ENCODE measurements at places on chromosomes 11 and 22.

GRCh38 chr11:76910620-76911414 is 50.1 kb downstream of the ACER3 start:
- peak; percentile 37 for DNase-seq

GRCh38 chr11:39772525-39773137 is 1686.8 kb downstream of the LRRC4C start:
- no peak for DNase-seq

GRCh38 chr22:44702479-44703198 is 635 bp downstream of the PRR5 start:
- peak; percentile 39 for DNase-seq

GRCh38 chr11:535210-535518 is 212 bp downstream of the HRAS start:
- DNase-seq, result no peak

GRCh38 chr11:38446336-38446735 is 1848.3 kb upstream of the RAG2 start:
- DNase-seq, result no peak

GRCh38 chr11:62602141-62603071 is 741 bp upstream of the MTA2 start:
- peak; percentile 60 for DNase-seq

DNA sequence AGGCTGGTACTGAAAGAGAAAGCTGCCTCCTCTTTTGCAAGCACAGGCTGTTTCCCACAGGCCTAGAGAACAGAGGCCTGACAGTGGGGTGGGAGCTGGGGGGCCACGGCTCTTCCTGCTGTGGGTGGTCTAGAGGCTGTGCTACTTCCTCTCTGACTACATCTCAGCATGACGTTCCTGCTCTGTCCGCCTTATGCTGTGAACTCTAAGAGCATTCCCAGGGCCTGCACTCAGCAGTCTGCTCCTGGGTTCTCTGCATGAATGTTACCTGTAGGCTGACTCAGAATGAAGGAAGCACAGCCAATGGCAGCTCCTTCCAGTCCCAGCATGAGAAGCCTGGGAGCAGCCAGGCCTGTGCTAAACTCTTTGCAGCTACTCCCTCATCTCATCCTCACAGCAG is 534.3 kb downstream of the NTM start:
- DNase-seq, result peak; percentile 56

GRCh38 chr11:486189-486588 is 20.9 kb downstream of the RNH1 start:
- DNase-seq, result no peak

- no peak for DNase-seq
Observed at GRCh38 chr11:80849253-80849652, 1408.4 kb upstream of the TENM4 start.

All from iris pigment epithelial cell (primary cell).